Articular chondrocyte of knee joint (primary cell): ENCODE measurements at places on chromosomes 3 and 15. TPM values are rescaled to one million over a fixed set of nuclear protein-coding genes. Genes with fewer than 3 reads are reported as not detected.

ILDR1 gene
- not detected in 2 replicates for total RNA-seq

SERINC4 gene
- 0.13 TPM in 1 of 2 replicates, not detected in the other for total RNA-seq

PRR20G gene
- total RNA-seq: not detected in 2 replicates

SH2D7 gene
- not detected in 2 replicates for total RNA-seq

LMAN1L gene
- 0.11 TPM in 1 of 2 replicates, not detected in the other for total RNA-seq

CHRNA7 gene
- 0.22 and 0.65 TPM in 2 replicates for total RNA-seq

GRAMD1C gene
- total RNA-seq: 2.2 and 5.8 TPM in 2 replicates

KIF23 gene
- total RNA-seq: 26.5 and 37.4 TPM in 2 replicates

SPINK8 gene
- total RNA-seq: not detected in 2 replicates

SOX2 gene
- not detected in 2 replicates for total RNA-seq

C3orf20 gene
- total RNA-seq: 0.13 and 0.22 TPM in 2 replicates

TWF2 gene
- 69.3 and 81.7 TPM in 2 replicates for total RNA-seq

HYAL3 gene
- total RNA-seq: 1.8 and 3.3 TPM in 2 replicates

GPR149 gene
- total RNA-seq: not detected in 2 replicates

PLA2G4D gene
- not detected in 2 replicates for total RNA-seq

ZNF385D gene
- total RNA-seq: 26.8 and 33.3 TPM in 2 replicates
